Dermis lymphatic vessel endothelial cell (primary cell): ENCODE measurements at places on chromosomes 13 and 19. TPM values are rescaled to one million over a fixed set of nuclear protein-coding genes. Genes with fewer than 3 reads are reported as not detected.

The CERS1 gene
- 1.8 and 2.2 TPM in 2 replicates for total RNA-seq

The ZNF560 gene
- total RNA-seq, result under 0.01 TPM in 1 of 2 replicates, not detected in the other

The SBK2 gene
- total RNA-seq, result not detected in 2 replicates

The FAM216B gene
- total RNA-seq, result not detected in 2 replicates

The ZNF776 gene
- total RNA-seq, result 17.7 and 18.0 TPM in 2 replicates

The ANGPTL8 gene
- total RNA-seq, result not detected in 2 replicates

The GPR12 gene
- total RNA-seq, result not detected in 2 replicates

The KL gene
- total RNA-seq, result under 0.01 and 0.33 TPM in 2 replicates

The SLC7A10 gene
- not detected in 2 replicates for total RNA-seq

The ANGPTL4 gene
- total RNA-seq, result 2.0 and 2.1 TPM in 2 replicates

The ZNF296 gene
- total RNA-seq, result under 0.01 TPM in 1 of 2 replicates, not detected in the other

The WDR62 gene
- 0.60 and 0.98 TPM in 2 replicates for total RNA-seq

The ACOD1 gene
- total RNA-seq, result not detected in 2 replicates

The MCEMP1 gene
- not detected in 2 replicates for total RNA-seq

The ZNF441 gene
- 15.2 and 15.5 TPM in 2 replicates for total RNA-seq

The REX1BD gene
- 43.6 and 45.5 TPM in 2 replicates for total RNA-seq

The DCLK1 gene
- total RNA-seq, result 6.6 and 12.7 TPM in 2 replicates

The SERTAD1 gene
- total RNA-seq, result 20.7 and 22.3 TPM in 2 replicates

The CCDC8 gene
- 0.17 and 0.22 TPM in 2 replicates for total RNA-seq

The ELSPBP1 gene
- total RNA-seq, result not detected in 2 replicates

The ZBTB45 gene
- total RNA-seq, result 3.7 and 4.4 TPM in 2 replicates

The GSX1 gene
- total RNA-seq, result not detected in 2 replicates

The ADPRHL1 gene
- 0.34 and 0.54 TPM in 2 replicates for total RNA-seq

The PCSK4 gene
- 0.52 and 0.65 TPM in 2 replicates for total RNA-seq

The LENG9 gene
- total RNA-seq, result 6.2 and 6.4 TPM in 2 replicates

The ZNF430 gene
- total RNA-seq, result 4.6 and 5.0 TPM in 2 replicates

The MEIS3 gene
- 0.09 and 0.33 TPM in 2 replicates for total RNA-seq

The AMER2 gene
- not detected in 2 replicates for total RNA-seq

The CEACAM3 gene
- total RNA-seq, result not detected in 2 replicates

The APOC1 gene
- total RNA-seq, result 1.5 and 3.0 TPM in 2 replicates

The TNFSF9 gene
- total RNA-seq, result 0.17 and 0.76 TPM in 2 replicates

The CAB39L gene
- total RNA-seq, result 7.6 and 9.4 TPM in 2 replicates

The ZIK1 gene
- 2.6 and 4.5 TPM in 2 replicates for total RNA-seq

The TEX26 gene
- total RNA-seq, result not detected in 2 replicates

The GGN gene
- total RNA-seq, result 0.11 TPM in 1 of 2 replicates, not detected in the other

The CCDC70 gene
- total RNA-seq, result not detected in 2 replicates

The ZSCAN4 gene
- not detected in 2 replicates for total RNA-seq

The ZNF471 gene
- 1.3 and 1.4 TPM in 2 replicates for total RNA-seq

The PEPD gene
- total RNA-seq, result 75.2 and 80.2 TPM in 2 replicates

The SHISA2 gene
- total RNA-seq, result 2.4 and 4.4 TPM in 2 replicates

The TIMM50 gene
- total RNA-seq, result 35.5 and 38.6 TPM in 2 replicates

The PSG2 gene
- total RNA-seq, result not detected in 2 replicates
